A549 treated with ZK216348 at 1 μM for 4 hours (cell line): ENCODE measurements at places on chromosomes 7 and 10. TPM values are rescaled to one million over a fixed set of nuclear protein-coding genes. Genes with fewer than 3 reads are reported as not detected.

CFAP69 gene
- total RNA-seq = 1.3 to 3.1 TPM (median 2.2 TPM) in 5 replicates

LRRC27 gene
- total RNA-seq = 5.9 to 7.6 TPM (median 6.1 TPM) in 5 replicates

SLC18A3 gene
- not detected in 5 replicates for total RNA-seq

ARHGEF5 gene
- 1.6 to 2.7 TPM (median 2.5 TPM) in 5 replicates for total RNA-seq

ASAH2 gene
- 0.42 to 3.6 TPM (median 2.4 TPM) in 5 replicates for total RNA-seq

NPSR1 gene
- total RNA-seq = not detected in 5 replicates

ACSM6 gene
- not detected in 5 replicates for total RNA-seq

FRMPD2 gene
- 0.13 TPM in 1 of 5 replicates, not detected in the others for total RNA-seq

ST8SIA6 gene
- total RNA-seq = 0.06 to 0.08 TPM in 2 of 5 replicates, not detected in the others

FAM25A gene
- total RNA-seq = not detected in 5 replicates

NOS3 gene
- 0.07 to 1.0 TPM (median 0.46 TPM) in 5 replicates for total RNA-seq

COL13A1 gene
- total RNA-seq = 0.29 to 0.60 TPM (median 0.40 TPM) in 5 replicates

ATG9B gene
- 0.25 to 0.94 TPM (median 0.43 TPM) in 5 replicates for total RNA-seq

DNAH11 gene
- 0.15 to 0.35 TPM (median 0.21 TPM) in 5 replicates for total RNA-seq

MALRD1 gene
- not detected in 5 replicates for total RNA-seq

H2BK1 gene
- not detected in 5 replicates for total RNA-seq

RTKN2 gene
- 0.55 to 1.3 TPM (median 0.88 TPM) in 5 replicates for total RNA-seq

SP8 gene
- total RNA-seq = not detected in 5 replicates

ALKBH4 gene
- total RNA-seq = 8.2 to 13.5 TPM (median 10.7 TPM) in 5 replicates

SPDYE5 gene
- not detected in 5 replicates for total RNA-seq

CYP2E1 gene
- 0.26 to 0.37 TPM (median 0.31 TPM) in 4 of 5 replicates, not detected in the other for total RNA-seq

CLDN15 gene
- total RNA-seq = 6.5 to 14.6 TPM (median 12.5 TPM) in 5 replicates

HYAL4 gene
- total RNA-seq = 0.08 to 0.09 TPM in 2 of 5 replicates, not detected in the others

OTUD1 gene
- total RNA-seq = 2.6 to 5.1 TPM (median 3.6 TPM) in 5 replicates

SH2D4B gene
- 0.04 TPM in 1 of 5 replicates, not detected in the others for total RNA-seq

MYO1G gene
- total RNA-seq = 0.11 to 0.17 TPM (median 0.15 TPM) in 5 replicates

BTBD16 gene
- total RNA-seq = 0.22 to 0.92 TPM (median 0.58 TPM) in 5 replicates

NKX2-3 gene
- not detected in 5 replicates for total RNA-seq

NODAL gene
- not detected in 5 replicates for total RNA-seq

TMEM213 gene
- not detected in 5 replicates for total RNA-seq

HTR7 gene
- 0.12 to 0.28 TPM (median 0.17 TPM) in 5 replicates for total RNA-seq
